ENCODE measurements at places on chromosomes 3 and 15. TPM values are rescaled to one million over a fixed set of nuclear protein-coding genes. Genes with fewer than 3 reads are reported as not detected.

Gene PPARG
- 23.5 TPM for total RNA-seq

Gene IFT57
- 27.7 TPM for total RNA-seq

Gene PLSCR5
- not detected for total RNA-seq

Gene CCNB2
- not detected for total RNA-seq

Gene MESP2
- total RNA-seq: not detected

Gene SCG5
- not detected for total RNA-seq

Gene CHDH
- total RNA-seq: 0.53 TPM

Gene NPAP1
- not detected for total RNA-seq

Gene FAM240A
- not detected for total RNA-seq

- peak; percentile 82 for DNase-seq
Observed at GRCh38 chr3:97971679-97972567, at the start of gene RIOX2. Gene RIOX2, minus strand, starts transcription at chr3:97972431. Its CDS starts 4,838 bp downstream, at chr3:97967593.

- DNase-seq: no peak
Observed at GRCh38 chr3:183369117-183369516, 59.3 kb downstream of the MCF2L2 start.

DNA sequence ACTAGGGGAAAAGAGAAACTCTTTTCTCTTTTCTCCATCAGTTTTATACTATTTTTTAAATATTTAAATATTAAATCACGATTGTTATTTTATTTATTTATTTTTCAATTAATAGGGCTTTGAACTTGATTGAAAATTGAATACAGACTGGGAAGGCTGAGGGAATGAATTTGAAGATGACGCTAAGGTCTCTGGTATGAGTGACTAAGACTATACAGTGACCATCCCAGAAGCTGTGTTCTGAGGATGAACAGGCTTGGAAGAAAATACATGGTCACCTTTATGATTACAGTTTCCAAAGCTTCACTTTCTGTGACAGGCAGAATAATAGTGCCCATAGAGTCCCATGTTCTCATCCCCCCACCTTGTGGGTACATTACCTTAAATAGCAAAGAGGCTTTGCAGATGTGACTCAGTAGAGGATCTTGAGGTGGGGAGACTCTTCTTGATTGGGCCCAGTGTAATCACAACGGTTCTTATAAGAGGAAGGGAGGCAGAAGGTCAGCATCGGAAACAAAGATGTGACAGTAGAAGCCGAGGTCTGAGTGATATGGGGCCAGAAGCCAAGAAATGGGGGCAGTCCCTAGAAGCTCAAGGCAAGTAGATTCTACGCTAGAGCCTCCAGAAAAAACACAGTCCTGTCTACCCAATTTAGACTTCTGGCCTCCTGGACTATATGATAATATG lies 51.0 kb upstream of the LPP start:
- DNase-seq: no peak

- no peak for DNase-seq
Observed at GRCh38 chr15:81253846-81254245, 57.2 kb downstream of the IL16 start.

- no peak for DNase-seq
Observed at GRCh38 chr3:151477591-151478334, 16.9 kb upstream of the IGSF10 start.

DNA sequence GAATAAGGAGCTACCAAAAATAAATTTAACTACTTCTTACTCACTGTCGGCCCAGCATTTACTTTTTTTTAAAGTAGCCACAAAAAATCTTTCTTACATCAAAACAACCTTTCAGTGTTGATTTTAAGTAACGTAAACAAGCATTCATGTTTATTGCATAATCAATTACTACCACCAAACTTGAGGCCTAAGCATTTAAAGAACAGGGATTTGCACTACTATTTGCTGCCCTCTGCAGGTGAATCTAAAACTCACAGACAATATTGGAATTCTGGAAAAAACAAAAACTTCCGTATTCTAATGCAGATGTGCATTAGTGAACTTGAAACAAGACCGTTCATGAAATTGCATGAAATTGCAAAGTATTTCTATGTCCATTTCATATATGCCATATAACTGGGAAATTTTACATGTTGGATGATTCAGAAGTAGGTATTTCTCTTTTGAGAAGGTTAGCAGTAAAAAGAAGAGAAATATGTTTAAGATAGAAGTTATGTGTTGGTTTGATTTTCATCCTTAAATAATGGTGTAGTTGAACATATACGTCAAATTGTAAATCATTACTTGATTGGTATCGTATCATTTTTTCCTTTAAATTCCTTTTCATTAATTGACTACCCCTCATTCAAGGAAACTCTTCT lies 55.6 kb downstream of the CGGBP1 start:
- no peak for DNase-seq

DNA sequence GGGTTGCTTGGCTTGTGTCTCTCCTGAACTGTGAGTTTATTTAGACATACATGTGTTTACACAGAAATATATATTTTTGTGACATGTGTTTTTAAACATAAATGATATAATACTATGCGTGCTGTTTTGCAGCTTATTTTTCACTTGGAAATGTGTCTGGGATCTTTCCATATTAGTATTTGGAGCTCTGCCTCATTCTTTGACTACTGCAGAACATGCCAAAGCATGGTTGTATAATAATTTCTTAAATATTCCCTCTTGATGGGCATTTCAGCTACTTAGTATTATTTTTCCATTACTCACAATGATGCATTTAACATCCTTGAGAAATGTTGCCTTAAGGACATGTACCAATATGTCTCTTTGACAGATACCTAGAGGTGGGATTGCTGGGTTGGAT lies 19.5 kb downstream of the ANAPC13 start:
- DNase-seq: no peak

DNA sequence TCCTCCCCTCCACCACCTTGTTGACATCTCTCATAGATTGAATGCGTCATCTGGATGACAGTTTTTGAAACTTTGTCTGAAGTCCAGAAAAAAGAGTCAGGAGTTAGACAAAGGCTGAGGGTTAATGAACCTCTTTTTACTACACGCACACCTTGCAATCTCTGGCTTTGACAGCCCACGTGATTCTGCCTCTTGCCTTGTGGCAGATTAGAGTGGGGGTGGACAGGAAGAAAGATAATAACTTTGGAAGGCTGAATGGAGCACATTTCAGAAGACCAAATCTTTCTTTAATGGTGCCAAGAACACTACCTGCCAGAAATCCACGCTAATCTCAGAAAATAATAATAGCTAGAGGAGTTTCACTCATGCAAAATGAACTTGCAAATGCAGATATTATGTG lies 327.9 kb upstream of the TRIM42 start:
- DNase-seq: no peak

DNA sequence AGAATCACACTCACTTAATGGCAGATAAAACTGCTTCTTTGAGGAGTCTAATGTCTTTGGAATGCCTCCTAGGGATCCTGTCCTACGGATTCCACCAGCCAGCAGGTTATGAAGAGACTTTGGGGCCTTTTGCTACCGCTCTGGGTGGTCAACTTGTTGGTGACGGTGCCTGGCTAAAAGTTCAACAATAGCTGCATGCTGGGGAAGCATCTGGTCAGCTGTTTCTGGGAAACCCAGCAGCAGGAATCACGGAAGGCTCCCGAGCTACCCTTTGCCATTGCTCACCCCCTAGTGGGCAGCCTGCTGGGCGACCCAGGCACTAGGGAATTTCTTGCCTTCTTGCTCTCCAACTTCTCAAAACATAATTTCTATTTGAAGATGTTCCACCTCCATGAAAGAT lies 263.3 kb downstream of the NEK10 start:
- DNase-seq: no peak

- DNase-seq: no peak
Observed at GRCh38 chr15:22966321-22967083, 13.7 kb downstream of the CYFIP1 start.

DNA sequence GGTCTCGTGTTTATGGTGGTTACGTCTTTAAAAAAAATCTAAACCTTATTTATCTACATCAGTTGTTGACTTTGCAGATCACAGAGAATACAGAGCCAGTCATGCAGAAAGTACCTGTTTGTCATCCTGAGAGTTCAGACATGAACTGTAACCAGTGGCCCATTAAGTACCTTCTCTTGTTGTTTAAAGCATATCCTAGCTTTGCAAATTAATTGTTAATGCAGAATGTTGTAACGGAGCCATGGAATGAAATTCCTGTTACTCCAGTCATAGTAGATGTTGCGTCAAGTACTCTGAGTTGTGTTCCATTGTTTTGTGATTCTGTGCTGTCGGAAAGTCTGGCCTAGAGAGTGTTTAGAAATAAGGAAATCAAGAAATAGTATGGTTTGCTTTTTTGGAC lies 205.2 kb downstream of the RBMS3 start:
- DNase-seq: no peak

- no peak for DNase-seq
Observed at GRCh38 chr15:92817339-92817886, 82.7 kb upstream of the CHD2 start.

DNA sequence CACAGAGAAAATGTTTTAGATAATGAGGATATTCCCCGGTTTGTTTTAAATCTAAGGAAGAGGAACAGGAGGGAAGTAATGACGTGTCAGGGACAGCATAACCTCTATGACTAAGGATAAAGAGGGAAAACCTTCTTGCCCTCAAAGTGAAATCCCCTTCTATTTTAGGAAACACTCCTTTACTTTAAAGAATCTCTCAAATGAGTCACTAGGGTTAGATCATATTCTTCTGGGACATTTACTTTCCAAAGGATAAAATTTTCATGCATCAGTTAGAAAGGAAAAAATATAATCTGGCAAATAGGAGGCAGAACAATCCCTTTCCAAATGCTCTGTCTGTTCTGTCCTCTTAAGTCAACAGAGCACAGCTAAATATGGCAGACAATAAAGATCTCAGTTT lies 43.2 kb upstream of the UBE2E2 start:
- no peak for DNase-seq

DNA sequence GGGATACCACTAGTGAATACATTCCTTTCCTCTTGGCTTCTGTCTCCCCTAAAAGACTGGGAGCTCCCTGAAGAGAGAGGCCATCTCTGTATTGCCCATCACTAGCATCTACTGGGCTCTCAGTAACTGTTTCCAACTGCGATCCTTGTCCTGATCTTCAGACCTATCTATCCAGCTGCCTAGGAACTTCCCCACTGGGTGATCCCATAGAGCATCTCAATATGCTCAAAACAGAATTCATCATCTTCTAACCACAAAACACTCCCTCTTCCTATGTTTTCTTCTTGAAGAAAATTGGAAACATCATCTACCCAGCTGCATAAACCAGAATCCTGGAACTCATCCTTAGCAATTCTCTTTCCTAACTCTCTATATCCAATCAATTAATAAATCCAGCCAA lies 54.6 kb downstream of the PLD1 start:
- no peak for DNase-seq

DNA sequence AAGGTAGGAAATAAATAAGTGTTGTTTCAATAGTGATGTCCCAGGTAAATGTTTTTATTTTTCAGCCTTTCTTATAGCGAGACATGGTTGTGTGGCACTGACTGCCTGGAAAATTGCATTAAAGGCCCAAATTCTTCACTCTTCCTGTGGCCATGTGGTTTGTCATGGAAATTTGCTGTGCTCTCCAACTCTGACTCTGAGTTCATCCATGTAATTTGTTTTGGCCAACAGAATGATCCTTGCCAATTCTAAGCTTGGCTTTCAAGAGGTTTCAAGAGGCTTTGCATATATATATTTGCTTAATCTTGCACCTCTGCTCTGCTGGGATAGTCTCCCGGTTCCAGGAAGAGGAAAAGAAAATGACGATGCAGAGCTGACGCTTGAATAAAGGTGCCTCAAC lies 107.5 kb upstream of the ARHGEF26 start:
- DNase-seq: no peak

- DNase-seq: no peak
Observed at GRCh38 chr3:10968401-10968800, 24.1 kb upstream of the SLC6A1 start.

- no peak for DNase-seq
Observed at GRCh38 chr15:96858694-96859093, 528.2 kb downstream of the NR2F2 start.

- DNase-seq: peak; percentile 89
Observed at GRCh38 chr3:5057857-5058324, 64.2 kb upstream of the ARL8B start.

DNA sequence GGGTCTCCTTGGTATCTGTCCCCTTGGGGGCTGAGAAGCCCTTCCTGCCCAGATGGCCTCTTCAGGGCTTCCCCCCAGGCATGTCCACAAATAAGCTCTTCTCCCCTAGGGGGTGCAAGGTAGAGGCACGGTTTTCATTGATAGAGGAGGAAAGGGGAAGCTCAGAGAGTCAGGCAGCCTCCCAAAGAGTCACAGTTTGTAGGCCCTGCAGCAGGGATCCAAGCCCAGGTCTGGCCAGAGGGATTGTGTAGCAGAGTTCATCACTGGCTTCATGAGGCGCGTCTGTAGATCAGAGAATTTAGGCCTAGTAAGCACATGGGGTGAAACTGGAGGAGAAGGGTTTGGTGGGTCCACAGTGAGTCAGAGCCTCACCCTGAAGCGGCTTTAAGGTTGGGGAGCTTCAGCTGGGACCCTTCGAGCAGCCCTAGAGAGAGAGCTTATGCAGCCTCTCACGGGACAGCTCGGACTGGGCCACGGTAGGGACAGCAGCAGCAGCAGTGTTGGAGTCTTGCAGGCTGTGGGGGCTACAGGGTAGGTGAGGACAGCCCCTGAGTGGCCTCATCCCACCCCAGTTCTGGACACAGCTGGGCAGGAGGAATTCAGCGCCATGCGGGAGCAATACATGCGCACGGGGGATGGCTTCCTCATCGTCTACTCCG lies 37.5 kb upstream of the ESYT3 start:
- DNase-seq: no peak

Measured in ascending aorta (tissue), 2 donors.